ENCODE measurements at places on chromosomes 5 and 9.
A peak's percentile ranks its signal among the peaks of the same experiment; 100 is the strongest.

DNA sequence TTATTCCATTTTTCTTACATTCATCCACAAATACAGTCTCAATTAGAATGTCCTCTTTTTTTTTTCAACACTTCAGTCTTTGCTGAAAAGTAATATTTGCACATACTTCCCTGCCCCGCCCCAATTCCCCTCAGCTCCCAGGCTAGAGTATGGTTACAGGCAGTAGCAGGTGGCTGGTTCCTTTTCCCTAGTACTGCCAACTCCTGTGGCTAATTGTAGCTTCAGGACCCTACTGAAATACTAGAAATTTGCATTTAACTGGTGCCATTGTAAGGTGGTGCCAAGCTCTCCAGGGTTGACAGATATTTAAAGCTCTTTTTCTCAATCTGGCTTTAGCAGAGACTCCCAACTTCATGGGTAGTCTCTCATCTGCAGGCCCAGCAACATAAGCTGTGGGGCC, 80.3 kb downstream of the FAM81B start:
- no peak for DNase-seq

- DNase-seq = no peak
Observed at GRCh38 chr5:77418601-77419581, 73.2 kb downstream of the WDR41 start.

GRCh38 chr5:134355681-134356080, 11.3 kb downstream of the CDKL3 start:
- no peak for DNase-seq

- DNase-seq = no peak
Observed at GRCh38 chr5:145704724-145705123, 130.4 kb downstream of the PRELID2 start.

- DNase-seq = no peak
Observed at GRCh38 chr9:9997585-9997984, 615.2 kb downstream of the PTPRD start.

- no peak for DNase-seq
Observed at GRCh38 chr5:61321669-61322068, 10.4 kb upstream of the ZSWIM6 start.

- DNase-seq = peak; percentile 56
Observed at GRCh38 chr5:40904205-40904993, 4.9 kb upstream of the C7 start.

DNA sequence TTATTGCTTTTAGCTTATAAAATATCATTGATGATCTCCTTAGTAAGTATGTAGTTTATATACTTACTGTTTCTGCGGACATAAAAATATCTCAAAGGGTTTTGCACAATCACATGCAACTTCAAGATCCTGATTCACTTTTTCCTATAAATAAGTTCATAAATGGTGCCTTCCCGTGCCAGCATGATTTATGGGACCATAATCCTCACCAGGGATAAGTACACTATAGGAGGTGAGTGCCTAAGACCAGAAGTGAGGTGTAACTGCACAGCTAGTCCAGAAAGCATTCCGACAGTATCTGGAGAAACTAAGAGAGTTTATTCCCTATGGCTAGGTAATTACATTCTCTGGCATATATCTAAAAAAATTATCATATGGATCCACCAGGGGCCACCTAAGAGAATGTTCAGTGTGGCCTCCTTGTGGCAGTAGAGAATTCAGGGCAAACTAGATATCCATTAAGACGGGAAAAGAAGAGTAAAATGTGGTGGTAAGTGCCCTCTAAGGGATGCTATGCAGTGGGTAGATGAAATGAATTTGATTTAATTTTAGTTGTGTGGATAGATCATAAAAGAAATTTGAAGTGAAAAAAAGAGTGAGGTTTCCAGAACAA, 402.5 kb upstream of the SLC24A2 start:
- DNase-seq = no peak

DNA sequence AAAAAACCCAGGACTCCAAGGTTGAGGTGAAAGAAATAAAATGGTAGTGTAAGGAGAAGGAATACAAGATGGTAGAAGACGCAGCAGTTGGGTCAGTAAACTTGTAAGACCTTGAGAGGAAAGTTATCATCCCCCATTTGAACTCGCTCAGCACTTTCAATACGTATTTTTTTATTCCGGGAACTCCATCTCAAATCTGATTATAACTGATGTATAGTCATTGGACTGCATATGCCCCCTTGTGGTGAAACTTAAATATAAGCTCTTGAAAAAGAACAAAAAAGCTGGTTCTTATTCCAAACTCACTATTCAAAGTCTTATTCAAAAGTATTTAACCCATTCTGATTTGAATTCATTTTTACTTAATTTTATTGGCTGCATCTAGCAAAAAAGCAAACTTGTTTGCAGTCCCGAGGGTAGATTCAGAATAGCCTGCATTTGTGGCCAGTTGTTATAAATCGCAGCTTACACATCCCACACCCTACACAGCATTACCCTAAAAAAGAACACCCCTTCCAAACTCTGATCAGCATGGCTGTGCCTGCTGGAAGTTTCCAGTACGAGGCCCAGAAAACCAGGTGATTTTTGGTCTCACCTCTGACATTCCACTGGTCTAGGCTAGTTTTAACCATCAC, 118.0 kb downstream of the ESM1 start:
- DNase-seq = peak; percentile 71

GRCh38 chr5:72767289-72768010, 49.0 kb upstream of the TNPO1 start:
- DNase-seq = no peak

- no peak for DNase-seq
Observed at GRCh38 chr9:131856105-131856504, 116.2 kb upstream of the RAPGEF1 start.

GRCh38 chr5:168951356-168951755, 349.6 kb downstream of the SLIT3 start:
- peak; percentile 67 for DNase-seq

DNA sequence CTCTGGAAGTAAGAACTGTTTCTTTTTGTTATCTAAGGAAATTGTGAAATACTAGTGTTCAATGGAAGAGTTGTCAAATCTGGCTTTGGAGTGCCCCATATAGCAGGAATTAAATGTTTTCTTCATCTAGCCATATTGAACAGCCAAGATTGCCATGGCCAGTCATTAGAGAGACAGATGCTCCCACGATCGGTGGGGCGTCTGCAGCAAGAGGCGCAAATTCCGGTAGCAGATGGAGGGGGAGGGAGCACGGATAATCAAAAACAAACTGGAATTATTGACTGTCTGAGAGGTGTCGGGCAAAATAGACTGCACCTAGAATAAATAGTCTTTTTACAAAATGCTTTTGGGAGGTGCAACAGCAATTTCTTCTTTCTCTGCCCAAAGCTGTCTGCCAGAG, 139.1 kb upstream of the FSTL4 start:
- no peak for DNase-seq

- DNase-seq = peak; percentile 9
Observed at GRCh38 chr5:36651761-36652685, 45.6 kb downstream of the SLC1A3 start.

DNA sequence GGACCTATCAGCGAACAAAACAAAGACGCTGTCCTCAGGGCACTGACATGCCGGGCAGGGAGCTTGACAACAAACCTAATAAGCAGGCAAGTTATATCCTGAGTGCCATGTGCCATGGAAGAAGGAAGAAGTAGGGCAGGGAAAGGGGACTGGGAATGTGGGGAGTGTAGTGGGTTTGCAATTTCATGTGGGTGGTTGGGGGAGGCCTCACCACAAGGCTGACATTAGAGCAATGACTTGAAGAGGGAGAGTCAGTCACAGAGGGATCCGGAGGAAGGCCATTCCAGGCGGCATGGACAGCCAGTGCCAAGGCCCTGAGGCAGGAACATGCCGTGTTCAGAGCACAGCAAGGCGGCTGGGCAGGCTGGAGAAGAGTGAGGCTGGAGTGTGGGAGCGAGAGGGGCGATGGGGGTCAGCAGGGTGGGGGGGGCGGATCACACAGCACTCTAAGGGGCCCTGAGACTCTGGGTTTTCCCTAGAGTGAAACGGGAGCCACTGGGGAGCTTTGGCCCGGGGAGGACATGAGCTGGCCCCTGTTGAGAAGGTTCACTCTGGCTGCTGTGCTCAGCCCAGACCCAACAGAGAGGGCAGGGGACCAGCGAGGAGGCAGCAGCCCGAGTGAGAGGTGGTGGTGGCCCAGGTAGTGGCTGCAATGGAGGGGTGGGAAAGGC, 86.3 kb downstream of the STK10 start:
- no peak for DNase-seq

GRCh38 chr5:543351-543750, 19.1 kb upstream of the SLC9A3 start:
- DNase-seq = no peak

- DNase-seq = no peak
Observed at GRCh38 chr9:91782708-91783214, 167.3 kb downstream of the ROR2 start.

DNA sequence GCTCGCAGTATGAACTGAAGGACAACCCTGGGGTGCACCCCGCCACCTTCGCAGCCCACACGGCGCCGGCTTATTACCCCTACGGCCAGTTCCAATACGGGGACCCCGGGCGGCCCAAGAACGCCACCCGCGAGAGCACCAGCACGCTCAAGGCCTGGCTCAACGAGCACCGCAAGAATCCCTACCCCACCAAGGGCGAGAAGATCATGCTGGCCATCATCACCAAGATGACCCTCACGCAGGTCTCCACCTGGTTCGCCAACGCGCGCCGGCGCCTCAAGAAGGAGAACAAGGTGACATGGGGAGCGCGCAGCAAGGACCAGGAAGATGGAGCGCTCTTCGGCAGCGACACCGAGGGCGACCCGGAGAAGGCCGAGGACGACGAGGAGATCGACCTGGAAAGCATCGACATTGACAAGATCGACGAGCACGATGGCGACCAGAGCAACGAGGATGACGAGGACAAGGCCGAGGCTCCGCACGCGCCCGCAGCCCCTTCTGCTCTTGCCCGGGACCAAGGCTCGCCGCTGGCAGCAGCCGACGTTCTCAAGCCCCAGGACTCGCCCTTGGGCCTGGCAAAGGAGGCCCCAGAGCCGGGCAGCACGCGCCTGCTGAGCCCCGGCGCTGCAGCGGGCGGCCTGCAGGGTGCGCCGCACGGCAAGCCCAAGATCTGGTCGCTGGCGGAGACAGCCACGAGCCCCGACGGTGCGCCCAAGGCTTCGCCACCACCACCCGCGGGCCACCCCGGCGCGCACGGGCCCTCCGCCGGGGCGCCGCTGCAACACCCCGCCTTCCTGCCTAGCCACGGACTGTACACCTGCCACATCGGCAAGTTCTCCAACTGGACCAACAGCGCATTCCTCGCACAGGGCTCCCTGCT, 3.8 kb downstream of the IRX1 start:
- DNase-seq = no peak

Measured in AG08395 (cell line).